Cerebellar cortex (tissue), 1 donor: ENCODE measurements at places on chromosomes 7 and 10.
A peak's percentile ranks its signal among the peaks of the same experiment; 100 is the strongest.

DNA sequence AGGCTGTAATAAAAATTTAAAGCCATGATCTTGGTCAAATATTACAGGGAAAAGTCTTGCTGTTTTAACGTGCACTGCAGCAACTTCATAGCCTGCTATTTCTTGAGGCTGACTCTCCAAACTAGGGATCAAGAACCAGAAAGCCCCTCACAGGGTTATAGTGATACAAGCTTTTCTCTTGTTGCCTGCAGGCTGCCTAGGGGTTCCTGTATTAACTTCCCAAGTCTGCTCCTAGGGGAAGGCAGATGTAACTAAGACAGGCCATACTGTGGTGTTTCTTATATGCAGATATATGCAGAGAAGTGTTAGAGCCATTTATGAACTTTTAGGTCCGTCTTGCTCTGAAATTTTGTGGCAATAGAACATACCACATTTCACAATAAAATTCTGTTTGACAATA, 175.7 kb downstream of the FOXP2 start:
- no peak for DNase-seq

- no peak for DNase-seq
Observed at GRCh38 chr10:24414597-24414996, 205.7 kb downstream of the KIAA1217 start.

- DNase-seq = no peak
Observed at GRCh38 chr7:29606830-29607229, 43.2 kb downstream of the PRR15 start.

DNA sequence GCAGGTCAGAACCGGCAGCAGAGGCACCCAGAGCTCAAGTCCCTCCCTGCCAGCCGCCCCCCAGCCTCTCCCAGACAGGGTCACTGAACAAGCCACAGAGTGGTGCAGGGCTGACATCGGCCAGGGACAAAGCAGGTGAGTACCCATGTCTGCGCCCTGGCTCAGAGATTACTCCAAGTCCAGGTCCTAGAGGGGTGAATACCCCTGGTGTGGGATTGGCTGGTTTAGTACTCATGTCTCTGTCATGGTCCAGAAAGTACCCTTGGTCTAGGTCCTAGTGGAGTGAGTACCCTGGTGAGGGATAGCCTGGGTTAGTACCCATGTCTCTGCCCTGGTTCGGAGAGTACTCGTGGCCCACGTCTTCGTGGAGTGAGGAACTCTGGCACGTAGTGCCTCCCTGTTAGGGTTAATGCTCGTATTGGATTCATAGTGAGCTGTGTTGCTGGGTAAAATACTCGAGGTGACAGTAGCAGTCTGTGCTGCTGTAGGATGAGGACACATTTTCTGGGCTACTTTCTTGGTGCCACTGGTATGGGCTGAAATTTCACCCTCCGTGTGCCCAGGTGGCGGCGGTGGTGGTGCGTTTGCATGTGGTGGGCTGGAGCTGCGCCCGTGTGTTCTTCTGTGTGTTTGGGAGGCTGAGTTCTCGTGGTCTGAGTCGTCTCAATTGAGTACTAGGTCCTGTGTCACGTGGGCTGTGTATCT, 25.5 kb upstream of the KNDC1 start:
- no peak for DNase-seq

GRCh38 chr7:47291461-47292081, 290.3 kb downstream of the TNS3 start:
- no peak for DNase-seq

- DNase-seq = no peak
Observed at GRCh38 chr10:29691564-29692072, 56.8 kb upstream of the SVIL start.

- peak; percentile 30 for DNase-seq
Observed at GRCh38 chr7:128108641-128109423, 77.6 kb upstream of the LRRC4 start.

DNA sequence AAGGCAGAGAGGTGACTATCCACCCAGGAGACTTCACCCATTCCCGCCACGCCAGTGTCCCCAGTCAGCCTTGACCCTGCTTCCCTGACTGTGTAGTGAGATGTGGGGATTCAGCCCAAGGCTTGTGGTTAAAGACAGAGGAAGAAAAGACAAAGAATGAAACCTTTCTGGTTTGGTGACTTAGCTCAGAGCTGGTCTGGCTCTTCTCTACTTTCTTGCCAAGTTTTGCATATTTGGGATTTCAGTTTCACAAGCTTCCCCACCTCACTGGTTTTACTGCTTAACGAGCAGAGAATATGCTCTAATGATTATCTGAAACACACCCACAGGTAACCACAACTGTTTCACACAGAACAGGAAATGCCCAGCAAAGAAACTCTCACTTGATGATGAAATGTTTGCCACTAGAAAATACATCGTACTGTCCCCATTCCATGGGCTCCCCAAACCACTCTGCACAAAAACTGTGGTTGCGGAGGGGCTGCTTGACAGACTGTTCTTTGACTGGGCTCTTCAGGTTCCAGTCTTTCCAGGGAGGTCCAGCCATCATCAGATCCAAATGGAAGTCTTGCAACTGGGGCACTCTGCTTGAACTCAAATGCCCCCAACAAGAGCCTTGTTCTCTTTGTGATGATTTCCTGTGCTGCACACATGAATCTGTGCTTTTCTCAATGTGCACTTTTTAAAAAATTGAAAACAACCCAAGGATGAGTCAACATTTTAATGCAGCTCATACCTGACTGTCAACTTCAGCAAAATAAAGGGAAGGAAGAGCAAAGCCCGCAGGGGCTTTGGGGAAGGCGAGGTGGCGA, 95.5 kb downstream of the CTBP2 start:
- no peak for DNase-seq

GRCh38 chr7:121330053-121330833, 1.4 kb downstream of the WNT16 start:
- DNase-seq = no peak

DNA sequence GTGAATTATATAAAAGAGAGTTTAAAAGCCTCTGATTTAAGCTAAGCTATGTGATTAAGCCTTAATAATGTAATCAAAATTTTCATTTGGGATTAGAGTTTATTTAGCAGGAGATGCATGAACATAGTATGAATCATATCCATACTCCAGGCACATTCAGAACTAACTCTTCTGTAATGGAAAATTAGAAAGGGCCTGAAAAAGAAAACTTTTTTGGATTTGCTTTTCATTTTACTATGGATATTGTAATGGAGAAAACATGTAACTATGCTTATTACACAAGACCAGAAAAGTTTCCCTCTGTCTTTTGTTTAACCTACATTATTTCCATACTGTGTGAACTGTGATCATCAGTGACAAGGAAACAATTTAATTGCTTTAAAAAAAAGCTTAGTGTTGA, 22.0 kb downstream of the TES start:
- no peak for DNase-seq

GRCh38 chr7:129829737-129830631, 122.8 kb downstream of the UBE2H start:
- peak; percentile 92 for DNase-seq

- no peak for DNase-seq
Observed at GRCh38 chr7:51456431-51457060, 139.9 kb upstream of the COBL start.

DNA sequence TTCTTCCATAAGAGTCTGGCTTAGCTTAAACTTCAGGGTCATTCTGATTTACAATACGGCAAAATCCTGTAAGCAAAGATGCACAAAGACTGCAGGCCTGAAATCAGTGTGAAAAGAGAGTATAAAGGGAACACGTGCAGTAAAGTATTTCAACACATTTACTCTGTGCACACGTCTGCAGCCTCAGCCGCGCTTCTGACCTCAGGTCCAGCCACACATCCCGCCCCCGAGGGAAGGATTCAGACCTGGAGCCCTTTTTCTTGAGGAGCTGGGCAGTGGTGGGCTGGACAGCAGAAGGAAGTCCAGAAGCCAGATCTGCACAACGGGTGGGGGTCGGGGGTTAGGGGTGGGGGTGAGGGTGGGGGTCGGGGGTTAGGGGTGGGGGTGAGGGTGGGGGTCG, 58.9 kb upstream of the FAM20C start:
- no peak for DNase-seq

DNA sequence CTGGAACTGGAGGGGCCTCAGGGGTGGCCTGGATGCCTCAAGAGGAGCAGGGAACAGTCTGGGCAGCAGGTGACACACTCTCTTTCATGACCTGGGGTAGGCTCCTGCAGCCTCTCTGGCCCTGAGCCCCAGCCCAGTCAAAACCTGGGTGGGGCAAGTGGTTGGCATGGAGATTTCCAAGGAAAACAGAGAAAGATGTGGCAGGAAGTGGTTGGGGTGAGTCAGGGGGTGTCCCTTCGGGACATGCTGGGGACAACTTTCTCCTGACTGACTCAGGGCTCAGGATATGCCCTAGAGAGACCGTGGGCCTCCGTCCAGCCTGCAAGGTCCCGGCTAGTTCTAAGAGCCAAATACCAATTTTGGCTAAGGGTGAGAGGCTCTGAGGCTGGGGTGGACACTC, 2.9 kb downstream of the AQP1 start:
- no peak for DNase-seq

DNA sequence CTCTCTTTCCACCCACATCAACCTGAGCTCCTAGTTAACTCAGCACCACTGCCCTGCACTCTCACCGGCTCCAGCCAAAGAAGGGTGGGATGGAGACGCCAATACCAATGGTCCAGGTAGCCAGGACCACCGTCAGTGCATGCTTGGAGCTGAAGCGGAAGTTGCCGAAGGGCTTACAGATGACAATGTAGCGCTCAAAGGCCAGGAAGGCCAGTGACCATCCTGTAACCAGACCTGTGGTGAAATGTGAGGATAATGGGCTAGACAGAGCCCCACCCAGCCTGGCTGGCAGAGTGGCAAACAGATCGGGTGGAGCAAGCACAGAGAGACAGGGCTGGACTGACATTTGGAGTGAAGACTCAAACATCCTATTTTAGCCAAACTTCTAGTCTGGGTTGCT, 673 bp downstream of the OPN1SW start:
- DNase-seq = no peak

GRCh38 chr10:28403090-28403489, 100.2 kb upstream of the MPP7 start:
- DNase-seq = no peak

DNA sequence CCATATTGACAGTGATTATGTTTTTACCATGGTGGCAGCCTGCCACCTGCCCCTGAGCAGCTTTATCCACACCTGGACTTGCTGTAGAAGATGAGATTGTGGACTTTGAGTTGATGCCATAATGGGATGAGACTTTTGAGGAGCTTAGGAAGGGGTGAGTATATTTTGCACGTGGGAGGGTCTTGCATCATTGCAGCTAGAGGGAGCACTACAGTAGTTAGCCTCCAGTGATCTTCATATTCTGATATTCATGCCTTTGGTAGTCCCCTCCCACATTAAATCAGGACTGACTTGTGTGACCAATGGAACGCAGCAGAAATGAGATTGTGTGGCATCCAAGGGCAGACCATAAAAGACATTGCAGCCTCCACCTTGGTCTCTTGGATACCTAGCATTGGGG, 18.2 kb upstream of the COL13A1 start:
- DNase-seq = no peak

GRCh38 chr10:112409755-112410154, 35.8 kb downstream of the ACSL5 start:
- no peak for DNase-seq

- DNase-seq = peak; percentile 30
Observed at GRCh38 chr7:19665399-19666008, 43.3 kb downstream of the POLR1F start.

- DNase-seq = peak; percentile 78
Observed at GRCh38 chr7:148941598-148942275, 57.6 kb upstream of the EZH2 start.

DNA sequence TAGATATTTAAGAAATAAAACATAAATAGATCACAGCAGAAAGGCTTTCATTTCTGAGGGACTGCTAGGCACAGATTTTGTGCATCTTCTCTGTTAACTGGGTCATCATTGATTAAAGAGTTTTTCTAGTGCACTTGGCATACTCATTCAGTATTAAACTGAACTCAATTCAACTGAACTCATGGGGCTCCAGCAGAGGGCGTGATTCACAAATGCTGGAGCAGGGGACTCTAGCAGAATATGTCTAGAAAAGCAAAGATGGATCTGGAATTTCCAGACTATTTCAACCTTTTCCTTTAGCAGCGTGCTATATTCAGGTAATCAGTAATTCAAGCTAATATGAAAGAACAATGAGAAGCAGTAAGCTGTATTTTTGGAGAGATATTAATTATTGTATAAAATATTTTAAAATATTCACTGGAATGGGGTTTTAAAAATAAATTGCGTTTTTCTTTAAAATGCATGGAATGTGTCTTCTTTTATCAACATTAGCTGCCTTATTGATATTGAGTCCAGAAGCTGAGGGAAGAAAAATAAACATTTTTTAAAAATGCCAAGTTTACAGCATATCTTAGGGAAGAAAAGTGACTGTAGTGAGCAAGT, 296.8 kb upstream of the CACNA2D1 start:
- peak; percentile 70 for DNase-seq

GRCh38 chr10:34102237-34102673, 712.8 kb downstream of the PARD3 start:
- DNase-seq = no peak

GRCh38 chr7:148698007-148698396, 701 bp upstream of the CUL1 start:
- DNase-seq = no peak

DNA sequence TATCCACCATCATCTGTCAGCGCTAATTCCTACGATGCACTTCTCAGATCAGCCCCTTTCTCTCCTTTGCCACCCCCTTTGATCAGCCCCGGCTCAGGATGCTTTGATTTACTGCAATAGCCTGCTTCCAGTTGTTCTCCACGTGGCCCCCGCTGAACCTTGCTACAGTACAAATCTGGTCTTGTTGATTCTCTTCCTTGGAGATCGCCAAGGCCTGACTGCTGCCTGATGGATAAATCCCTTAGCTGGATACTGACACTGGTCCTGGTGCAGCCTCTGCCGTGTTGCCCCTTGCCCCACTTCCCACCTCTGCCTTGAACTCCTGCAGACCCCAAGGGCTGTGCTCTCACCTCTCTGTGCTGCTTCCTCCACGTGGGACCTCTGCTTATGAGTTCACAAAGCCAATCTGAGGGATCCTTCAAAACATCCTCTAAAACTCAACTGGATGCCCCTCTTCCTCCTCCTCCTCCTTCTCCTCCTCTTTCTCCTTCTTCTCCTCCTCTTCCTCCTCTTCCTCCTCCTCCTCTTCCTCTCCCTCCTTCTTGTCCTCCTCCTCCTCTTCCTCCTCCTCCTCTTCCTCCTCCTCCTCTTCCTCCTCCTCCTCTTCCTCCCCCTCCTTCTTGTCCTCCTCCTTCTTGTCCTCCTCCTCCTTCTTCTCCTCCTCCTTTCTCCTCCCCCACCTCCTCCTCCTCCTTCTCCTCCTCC, 15.3 kb downstream of the PLXNA4 start:
- DNase-seq = no peak

DNA sequence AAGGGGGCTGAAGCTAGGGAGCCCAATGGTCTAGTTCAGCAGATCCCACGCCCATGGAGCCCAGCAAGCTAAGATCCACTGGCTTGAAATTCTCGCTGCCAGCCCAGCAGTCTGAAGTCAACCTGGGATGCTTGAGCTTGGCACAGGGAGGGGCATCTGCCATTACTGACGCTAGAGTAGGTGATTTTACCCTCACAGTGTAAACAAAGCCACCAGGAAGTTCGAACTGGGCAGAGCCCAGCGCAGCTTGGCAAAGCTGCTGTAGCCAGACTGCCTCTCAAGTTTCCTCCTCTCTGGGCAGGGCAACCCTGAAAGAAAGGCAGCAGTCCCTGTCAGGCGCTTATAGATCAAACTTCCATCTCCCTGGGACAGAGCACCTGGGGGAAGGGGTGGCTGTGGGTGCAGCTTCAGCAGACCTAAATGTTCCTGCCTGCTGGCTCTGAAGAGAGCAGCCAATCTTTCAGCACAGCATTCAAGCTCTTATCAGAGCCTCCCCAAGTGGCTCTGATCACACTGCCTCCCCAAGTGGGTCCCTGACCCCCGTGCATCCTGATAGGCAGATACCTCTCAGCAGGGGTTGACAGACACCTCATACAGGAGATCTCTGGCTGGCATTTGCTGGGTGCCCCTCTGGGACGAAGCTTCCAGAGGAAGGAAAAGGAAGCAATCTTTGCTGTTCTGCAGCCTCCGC, 167.8 kb downstream of the CCDC71L start:
- DNase-seq = no peak
